ENCODE measurements at places on chromosomes 3 and 15. TPM values are rescaled to one million over a fixed set of nuclear protein-coding genes. Genes with fewer than 3 reads are reported as not detected.

DNA sequence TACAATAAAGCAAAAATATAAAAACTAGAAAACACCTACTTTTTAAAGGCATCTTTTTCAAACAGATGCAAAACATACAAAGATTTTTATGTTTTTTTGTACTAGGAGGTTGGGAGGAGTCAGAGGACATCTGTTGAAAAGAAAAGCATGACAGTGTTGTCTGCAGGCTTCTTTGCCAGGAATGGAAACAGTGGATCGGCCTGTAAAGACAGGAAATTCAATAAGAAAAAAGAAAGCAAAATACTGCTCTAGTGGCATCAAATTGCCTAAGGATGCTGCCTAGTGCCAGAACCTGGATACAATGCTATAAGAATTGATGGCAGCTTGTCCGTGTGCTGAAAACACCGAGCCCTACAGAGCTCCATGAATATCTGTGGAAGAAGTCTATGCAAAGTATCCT is 69.9 kb downstream of the TBC1D5 start:
- no peak for DNase-seq

DNA sequence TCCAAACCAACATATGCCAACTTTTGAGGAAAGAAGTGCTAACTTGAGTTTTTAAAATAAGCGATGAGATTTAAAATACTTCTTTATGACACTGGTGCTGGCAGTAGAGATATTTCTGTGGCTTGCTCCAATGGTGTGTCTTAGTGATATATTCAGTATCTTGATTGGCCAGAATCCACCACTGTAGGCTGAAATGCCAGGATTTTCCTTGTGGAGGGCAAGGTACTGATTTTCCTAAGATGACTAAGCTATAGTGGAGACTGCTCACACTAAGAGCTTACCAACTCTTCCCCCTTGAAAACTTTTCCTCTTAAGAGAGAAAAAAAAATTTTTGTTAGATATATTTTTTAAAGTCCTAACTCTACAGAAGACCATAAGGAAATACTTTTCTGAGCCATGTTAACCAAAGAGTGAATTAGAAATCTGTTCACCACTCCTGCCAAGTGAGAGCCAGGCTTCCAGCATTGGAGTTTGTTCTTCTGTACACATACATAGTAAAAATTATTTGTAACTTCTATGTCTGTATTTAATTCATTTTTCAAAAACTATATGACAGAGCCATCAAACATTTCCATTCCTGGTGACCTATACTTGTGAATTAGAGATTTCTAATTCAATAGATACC is 109.1 kb downstream of the PPP2R3A start:
- no peak for DNase-seq

GRCh38 chr3:126019683-126020082 is 50.7 kb downstream of the ROPN1B start:
- DNase-seq: no peak

DNA sequence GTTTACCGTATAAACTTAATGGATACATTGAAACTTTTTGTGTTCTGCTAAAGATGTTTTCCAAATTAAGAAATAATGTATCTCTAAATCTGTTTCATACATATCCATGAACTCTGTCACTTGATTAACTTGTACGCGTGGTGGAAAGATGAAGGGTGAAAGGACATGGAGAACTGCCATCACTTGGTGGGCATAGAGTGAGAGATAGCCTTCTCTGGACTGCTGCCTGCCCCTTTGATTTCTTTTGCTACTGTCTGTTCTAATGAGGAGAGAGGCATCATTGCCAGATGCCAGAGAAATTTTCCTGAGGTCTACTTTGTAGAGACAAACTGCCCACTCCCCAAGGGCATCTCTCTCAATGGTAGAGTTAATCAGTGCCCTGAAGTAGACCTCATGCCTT is 120.5 kb downstream of the SLMAP start:
- DNase-seq: no peak

The MAP1A gene
- total RNA-seq: 52.7 TPM

The GOLGA6L10 gene
- 0.33 TPM for total RNA-seq

Data from right atrium auricular region (tissue), 2 donors.